Retinal pigment epithelial cell (primary cell): ENCODE measurements at places on chromosomes 11 and 22.

GRCh38 chr11:13767471-13767870 lies 99.0 kb downstream of the FAR1 start:
- no peak for DNase-seq

DNA sequence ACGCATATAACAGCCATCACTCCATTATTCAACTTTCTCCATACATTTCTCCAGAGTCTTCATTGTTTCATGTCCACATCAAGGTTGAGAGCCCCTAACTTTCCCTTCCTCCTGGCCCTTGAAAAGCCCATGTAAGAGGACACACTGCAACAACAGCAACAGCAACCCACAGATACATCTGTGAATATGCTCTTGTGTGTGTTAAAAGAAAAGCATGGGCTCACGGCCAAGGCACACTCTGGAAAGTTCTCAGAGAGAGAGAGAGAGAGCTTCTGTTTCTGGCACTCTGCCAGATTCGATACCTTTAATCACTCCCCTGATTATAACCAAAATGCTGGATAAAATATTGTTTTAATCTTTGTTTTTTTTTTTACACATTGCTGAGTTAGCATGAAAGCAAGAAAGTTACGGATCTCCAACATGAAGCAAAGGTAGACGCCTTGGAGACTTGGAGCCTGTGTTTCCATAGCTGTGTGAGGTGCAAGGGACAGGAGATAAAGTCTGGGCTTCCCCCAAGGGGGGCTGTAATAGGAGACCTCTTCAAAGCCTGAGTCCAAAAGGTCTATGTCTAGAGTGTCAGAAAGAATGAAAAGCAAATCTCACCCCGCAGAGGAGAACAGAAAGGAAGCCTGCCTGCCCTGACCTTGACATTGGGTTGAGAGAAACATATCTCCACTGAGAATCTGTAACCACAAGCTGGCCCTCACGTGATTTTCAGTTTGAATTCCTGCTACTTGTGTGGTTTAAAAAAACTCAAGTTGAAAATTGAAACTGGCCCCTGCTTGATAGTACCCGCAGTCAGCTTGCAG lies 33.7 kb upstream of the MPPED1 start:
- no peak for DNase-seq

DNA sequence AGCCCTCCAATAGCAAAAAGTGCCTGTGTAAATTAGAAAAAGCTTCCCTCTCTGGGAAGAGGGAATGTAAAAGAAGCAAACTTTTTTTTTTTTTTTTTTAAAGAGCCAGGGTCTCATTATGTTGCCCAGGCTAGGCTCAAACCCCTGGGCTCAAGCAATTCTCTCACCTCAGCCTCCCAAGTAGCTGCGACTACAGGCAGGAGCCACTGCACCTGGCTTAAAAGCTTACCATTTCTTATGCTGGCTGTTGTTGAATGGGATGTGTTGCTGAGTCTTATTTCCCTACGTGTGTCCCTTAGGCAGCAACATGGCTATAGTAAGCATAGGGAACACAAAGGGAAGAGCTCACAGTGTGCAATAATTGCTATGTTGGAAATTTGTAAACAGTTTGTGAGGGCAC lies 225.5 kb upstream of the CCDC90B start:
- no peak for DNase-seq

GRCh38 chr11:111691176-111691575 lies 75.0 kb downstream of the PPP2R1B start:
- DNase-seq: no peak

DNA sequence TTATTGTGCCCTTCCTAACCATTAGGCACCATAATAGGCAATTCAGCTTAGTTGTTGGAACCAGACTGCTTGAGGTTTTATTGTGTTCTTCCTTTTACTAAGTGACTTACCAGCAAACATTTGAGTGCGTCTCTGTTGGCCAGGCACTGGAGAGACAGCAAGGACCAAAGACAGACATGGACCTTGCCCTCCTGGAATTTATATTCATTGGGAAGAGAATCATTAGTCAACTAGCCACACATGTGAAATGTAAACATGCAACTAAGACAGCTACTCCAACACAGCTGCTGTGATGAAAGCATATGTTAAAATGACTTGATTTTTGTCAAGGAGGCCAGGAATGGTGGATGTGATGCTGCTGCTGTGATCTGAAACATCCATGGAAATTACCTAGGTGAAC lies 106.4 kb downstream of the TRAF6 start:
- DNase-seq: no peak

- no peak for DNase-seq
Measured at GRCh38 chr11:107157146-107157808, 139.0 kb upstream of the GUCY1A2 start.

DNA sequence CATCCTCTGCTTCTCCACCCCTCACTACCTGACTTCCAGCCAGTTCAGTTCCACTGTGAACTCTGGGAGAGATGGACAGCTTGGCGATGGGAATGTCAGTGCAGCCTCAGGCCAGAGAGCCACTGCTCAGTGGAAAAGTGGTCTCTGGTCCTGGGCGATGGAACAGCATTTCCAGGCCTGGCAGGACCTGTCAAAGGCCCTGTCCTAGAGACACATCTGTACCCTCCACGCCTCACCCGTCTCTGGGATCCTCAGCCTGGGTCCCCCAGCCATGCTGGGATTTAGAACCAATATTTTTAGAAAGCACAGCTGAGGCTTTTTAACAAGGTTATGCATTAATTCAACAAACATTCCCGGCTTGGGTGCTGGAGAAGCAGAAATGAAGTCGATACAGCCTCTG lies 165.7 kb downstream of the MN1 start:
- DNase-seq: no peak

DNA sequence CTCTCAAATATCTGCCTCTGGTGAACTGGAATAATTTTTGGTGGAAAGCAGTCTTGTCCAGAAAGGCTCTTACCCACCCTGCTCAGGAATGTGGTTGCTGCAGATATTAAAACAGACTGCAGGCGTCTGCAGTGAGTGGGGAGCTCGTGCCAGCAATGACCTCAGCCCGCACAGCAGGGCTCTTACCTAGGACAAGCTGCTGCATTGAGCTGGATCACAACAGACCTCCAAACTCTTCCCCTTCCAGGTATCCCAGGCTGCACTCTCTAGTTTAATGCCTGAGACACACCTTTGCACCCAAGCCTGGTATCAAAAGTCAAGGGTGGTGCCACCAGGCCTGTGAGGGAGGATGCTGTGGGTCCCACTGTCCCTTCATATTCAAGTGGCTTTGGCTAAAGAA lies 69.7 kb upstream of the CDON start:
- peak; percentile 75 for DNase-seq

GRCh38 chr11:75193711-75194110 lies 42.8 kb downstream of the SLCO2B1 start:
- no peak for DNase-seq

DNA sequence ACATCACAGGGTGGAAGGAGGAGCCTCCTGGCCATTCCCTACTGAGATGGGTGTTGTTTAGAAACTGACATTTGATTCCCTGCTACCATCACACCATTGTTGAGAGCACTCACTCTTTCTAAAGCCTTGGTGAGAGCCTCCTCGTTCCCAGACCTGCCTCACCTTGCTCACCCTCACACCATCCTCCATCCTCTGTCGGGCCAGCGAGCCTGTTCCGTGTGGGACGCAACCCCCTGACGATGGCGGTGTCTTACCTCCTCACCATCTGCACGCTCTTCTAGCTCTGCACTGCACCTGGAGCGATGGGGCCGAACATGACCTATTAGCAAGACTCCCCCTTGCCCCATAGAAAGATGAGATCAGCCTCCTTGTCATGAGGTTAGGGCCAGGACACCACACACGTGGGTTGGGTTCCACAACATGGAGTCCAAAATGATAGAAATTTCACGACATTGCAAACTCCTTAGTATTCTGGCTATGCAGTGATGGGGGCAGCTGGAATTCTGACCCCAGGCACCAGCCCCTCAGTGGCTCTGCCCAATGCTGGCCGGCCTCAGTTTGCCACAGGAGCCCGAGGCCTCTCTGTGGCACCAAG lies 1017.9 kb downstream of the TBC1D22A start:
- no peak for DNase-seq

DNA sequence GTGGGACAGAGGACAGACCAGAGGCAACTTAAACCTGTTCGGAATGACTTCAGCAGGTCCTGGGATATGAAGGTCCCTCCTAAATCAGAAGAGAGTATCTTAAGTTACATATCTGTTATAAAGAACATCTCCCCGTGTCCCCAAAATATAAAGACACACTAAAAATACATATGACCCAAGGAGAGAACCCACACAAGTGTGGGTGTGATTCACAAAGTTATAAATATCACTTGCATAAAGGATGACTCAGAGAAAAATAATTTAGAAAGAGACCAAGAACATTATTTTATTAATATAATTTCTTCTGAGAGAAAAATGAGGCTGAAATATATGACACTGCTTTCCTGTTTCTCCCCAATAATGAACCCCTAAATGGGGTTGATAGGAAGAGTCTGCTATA lies 14.2 kb downstream of the OR5B21 start:
- no peak for DNase-seq

DNA sequence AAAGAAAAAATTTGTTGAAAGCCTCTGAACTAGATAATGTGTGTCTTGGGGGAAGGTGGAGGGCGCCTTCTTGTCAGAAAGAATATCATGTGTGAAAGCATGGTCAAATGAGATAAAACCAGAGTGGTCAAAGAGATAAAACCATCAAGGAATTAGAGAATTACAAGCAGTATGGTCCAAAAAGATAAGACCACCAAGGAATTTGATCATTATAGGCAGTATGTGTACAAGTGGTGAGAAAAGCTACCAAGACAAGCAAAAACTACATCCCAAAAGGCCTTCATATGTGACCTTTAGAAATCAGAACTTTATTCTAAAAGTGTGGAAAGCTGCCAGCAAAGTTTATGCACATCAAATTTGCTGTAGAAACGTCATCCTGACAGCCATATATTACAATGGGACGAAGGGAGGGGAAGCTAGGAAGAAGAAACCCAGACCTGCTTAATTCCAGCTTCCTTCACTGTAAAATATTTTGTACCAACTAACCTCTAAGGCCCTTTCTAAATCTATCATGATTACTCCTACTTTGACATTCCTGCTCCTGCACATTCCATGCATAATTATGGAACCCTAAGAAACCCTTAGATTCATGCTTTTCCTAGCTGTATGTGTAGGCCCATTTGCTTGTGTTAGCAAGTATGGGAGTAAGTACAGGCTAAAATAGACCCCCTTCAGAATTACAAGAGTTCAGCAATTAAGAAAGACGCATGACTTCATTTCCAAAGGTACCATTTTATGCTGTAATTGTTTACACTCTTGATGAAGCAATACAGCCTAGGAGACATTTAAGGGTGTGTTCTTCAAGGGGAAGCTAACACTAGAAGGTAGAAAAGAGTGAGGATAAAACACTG lies 51.6 kb downstream of the LGR4 start:
- DNase-seq: no peak

DNA sequence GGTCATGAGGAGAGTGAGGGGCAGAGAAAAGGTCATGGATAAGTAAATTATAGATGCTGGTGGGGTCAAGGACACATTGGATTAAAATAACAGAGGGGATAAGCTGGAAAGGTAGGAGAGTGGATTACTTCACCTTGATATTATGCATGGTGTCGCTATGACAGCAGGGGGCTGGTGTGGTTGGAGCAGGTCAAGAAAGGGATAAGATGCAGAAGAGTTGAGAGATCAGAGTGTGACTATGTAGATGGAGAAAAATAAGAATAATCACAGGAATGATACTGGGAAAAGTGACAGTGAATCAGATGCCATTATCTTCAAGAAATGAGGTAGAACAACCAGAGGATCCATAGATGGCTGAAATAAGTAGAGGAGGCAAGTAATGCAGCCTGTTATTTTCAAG lies 29.4 kb upstream of the AMOTL1 start:
- no peak for DNase-seq

DNA sequence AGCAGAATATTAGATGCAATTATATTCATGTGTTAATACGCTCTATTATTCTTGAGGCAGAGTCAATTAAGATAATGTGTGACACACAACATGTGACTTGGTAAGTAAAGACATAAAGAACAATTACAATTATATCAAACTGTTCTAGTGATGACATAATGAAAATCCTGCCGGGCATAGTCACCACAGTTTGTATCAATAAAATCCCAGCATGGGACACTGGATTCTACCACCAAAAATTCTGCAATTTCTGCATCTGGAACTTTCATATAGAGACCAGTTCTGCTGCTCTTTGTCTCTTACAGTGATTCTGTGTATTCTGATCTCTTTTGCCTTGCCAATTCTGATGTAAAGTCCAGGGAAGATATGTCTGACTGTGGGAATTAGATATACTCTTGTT lies 495.6 kb upstream of the LRRC4C start:
- DNase-seq: no peak

DNA sequence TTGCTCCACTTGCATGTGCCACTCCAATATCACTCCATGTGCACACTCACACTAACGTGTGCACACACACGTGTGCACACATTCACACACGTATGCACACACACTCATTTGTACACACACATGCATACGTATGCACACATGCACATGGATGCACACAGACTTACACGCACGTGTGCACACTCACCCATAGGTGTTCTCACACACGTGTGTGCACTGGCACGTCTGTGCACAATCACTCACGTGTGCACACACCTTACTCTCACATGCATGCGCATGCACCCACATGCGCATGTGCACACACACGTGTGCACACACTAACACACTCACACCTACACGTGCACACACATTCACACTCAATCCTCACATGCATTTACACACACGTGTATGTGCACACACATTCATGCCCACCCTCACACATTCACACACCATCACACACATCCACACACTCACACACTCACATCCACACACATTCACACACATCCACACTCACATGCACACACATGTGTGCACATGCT lies 9.3 kb upstream of the MS4A15 start:
- no peak for DNase-seq
